ENCODE measurements at places on chromosomes 4 and X.

DNA sequence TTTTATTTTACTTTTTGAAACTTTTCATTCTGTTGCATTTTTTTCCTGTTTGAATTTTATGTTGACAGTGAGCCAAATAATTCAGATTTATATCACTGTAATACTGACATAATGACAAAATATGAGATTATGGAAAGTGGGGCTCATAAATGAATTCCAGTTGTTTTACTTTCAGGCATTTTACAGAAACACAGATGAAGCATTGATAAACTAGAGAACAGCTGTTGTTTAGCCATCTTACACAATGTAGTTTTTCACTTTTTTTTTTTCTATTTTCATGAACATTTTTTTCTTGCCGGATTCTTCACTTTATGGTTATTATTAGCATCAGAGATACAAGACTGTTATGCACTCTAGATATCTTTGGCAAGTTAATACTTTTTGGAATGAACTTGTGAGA is 91.7 kb upstream of the PAQR3 start:
- DNase-seq = no peak

- no peak for DNase-seq
Measured at GRCh38 chr4:98374643-98375042, 113.5 kb downstream of the RAP1GDS1 start.

GRCh38 chr4:84878090-84878489 is 88.4 kb downstream of the WDFY3 start:
- no peak for DNase-seq

DNA sequence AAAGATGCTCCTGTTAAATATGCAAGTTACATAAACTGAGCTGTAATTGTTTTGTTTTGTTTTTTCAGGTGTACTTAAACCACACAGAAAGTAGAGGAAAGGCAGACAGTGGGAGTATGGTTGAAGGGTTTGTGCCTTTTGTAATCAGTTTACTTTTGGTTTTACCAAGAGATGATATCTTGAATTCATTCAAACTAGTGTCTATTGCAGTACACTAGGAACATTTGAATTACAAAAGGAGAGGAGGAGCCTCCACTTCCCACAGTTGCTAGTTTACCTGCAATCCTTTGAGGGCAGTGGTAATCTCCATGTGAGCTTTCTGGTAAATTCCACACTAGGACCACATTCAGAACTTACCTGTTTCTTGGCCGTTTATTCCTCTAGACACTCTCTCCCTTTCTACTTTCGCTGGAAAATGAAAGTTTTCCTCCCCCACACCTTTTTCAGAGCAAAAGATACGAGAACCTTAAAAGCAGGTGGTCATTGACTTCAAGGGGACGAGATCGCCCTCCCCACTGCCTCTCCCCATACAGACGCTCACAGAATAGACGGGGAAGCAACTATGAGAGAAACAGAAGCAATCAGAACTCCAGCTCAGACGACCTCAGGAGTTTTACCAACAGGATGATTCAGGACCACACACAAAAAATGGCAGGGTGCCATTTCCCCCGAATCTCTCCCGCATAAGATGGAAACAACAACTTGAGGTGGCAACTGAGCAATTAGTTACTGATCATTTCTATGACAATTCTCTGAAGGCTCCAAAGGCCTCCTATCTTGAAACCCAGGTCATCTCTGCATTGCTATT is 3.3 kb downstream of the RBM47 start:
- no peak for DNase-seq

- no peak for DNase-seq
Measured at GRCh38 chr4:118033148-118034052, 886 bp upstream of the NDST3 start.

DNA sequence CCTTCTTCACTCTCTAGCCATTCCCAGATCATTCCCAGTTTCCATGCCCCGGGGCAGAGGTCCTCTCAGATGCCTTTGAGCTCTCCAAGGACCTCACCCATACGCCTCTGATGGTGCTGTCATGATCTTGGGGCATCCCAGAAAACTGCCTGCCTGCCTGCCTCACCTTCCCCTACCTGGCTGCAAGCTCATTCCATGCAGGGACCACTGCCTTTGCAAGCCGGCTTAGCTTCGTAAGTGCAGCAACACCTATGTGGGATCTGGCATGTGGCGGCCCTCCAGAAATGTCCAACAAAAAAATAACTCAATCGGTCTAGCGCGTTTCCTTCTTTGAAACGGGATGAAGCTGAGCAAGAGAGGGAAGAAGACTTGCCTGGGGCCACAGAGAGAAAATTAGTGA is 53.0 kb downstream of the C4orf50 start:
- no peak for DNase-seq

- DNase-seq = no peak
Measured at GRCh38 chr4:71404049-71404448, 65.2 kb downstream of the SLC4A4 start.

- DNase-seq = no peak
Measured at GRCh38 chr4:20359692-20360091, 108.0 kb downstream of the SLIT2 start.

- no peak for DNase-seq
Measured at GRCh38 chr4:57291911-57292310, 181.7 kb upstream of the IGFBP7 start.

DNA sequence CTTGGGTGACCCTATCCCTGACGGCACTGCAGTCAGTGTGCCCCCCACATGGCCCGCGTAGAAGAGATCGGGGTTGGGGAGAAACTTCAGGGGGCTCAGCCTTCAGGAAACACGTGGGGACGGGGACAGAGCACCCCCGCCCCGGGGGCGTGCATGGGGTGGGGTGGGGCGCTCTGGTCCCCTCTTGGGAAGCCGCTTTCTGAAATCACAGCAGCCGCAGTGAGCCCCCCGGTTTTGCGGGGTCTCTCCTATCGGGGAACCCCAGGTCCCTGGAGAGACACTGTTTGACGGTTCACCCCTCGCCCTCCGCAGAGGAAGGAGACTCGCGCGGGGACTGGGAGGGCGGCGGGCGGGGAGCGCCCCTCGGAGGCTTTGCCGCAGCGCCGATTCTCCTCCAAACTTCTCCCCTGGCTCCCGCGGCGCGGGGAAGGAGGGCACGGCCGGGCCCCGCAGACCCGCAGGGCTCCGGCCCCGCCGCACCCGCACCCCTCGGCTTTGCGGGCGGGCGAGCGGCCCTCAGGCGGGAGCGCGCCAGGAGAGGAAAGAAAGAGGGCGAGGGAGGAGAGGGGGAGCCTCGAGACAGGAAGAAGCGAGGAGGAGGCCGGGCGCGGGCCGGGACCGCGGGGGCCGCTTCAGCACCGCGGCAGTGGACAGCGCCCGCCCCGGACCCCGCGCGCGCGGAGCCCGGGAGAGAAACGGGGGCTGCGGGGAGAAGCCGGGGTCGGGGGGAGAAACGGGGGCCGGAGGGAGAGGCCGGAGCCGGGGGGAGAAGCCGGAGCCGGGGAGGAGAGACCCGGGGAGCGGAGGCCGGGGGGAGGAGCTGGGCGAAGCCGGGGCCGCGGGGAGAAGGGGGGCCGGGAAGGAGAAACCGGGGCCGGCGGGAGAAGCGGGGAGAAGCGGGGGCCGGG is 612 bp downstream of the CPLX1 start:
- no peak for DNase-seq

- no peak for DNase-seq
Measured at GRCh38 chrX:69066966-69067525, 98.2 kb downstream of the PJA1 start.

- no peak for DNase-seq
Measured at GRCh38 chrX:22987452-22987851, 12.3 kb upstream of the DDX53 start.

DNA sequence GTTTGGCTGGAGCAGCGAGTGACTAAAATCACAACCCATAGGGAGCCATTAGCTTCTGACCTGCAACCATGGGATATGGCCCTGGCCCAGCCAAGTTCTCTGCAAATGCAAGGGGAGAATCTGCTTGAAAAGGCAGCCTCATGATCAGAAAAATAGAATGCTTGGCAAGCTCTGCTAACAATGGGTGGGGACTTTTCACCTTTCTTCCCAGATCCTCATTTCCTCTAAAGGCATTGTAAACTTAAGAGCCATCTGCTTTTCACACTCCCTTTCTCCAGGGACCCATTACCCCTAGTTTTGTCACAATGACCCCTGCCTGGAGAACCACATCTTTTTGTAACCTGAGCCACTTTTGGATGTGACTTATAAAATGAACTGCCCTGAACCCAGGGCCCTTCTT is 104.3 kb downstream of the PARM1 start:
- DNase-seq = no peak

- no peak for DNase-seq
Measured at GRCh38 chr4:31275906-31276305, 555.7 kb downstream of the PCDH7 start.

DNA sequence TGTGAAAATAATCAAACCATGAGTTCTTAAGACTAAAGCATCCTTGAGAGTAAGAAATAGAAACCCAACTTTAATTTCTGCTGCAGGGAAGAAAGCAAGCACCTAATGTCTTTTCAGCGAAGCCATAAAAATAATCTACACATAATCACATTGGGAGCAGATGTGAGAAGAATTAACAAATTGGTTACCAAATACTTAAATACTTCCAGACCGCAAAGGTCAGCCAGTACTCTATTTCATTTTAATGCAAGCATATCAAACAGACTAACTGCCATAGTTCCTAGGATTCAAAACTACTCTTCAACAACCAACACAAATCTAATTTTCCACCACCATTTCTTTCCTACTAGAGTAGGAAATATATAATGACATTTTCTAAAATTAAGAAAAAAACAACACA is 144.8 kb upstream of the SLIT2 start:
- no peak for DNase-seq

- no peak for DNase-seq
Measured at GRCh38 chr4:36123906-36124305, 120.4 kb downstream of the ARAP2 start.

DNA sequence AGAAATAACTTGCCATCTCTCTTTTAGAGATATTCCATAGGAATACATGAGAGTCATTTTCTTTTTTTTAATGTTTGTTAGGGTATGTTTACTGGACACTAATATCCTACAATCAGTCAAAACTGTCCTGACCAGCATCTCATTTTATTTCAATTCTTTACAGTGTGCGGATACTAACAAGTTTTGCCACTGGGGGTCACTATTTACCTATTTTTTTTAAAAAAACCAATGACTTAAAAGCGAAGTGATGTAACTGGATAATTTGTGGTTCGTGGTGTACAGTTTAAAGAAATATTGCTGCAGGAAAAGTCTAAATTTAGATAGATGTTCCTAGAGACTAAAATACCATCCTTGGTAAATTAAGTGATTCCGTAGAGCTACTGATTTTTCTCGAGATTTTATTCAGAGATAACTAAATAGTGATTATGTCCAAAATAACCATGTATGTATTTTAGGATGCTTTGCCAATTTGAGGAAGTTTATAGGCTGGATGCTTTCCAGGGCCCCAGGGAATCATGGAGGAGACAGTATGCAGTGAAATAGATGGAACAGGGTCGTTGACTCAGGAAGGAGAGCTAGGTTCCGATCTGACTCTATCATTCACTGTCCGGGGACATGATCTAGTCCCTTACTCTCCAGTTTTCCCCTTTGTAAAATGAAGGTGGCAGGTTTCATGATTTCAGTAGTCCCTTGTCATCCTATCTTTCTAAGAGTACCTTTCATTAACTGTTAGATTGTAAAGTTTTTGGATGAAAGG is 34.0 kb upstream of the GNPDA2 start:
- DNase-seq = no peak

DNA sequence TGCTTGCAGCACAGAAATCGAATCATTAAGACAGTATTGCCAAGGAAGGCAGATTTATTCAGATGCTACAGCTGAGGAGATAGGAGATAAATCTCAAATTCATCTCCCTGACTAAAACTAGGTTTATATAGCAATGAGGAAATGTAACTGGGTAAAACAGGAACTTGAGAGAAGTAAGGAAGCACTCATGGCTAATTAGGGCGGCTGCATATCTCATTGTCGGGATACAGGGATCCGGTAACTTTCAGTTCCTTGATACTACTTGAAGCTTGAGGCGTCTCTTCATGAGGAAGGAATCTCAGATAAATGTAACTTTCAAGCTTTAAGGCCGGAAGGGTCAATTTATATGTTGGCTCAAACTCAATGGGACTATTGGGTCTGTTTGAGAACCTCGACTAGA is 129.2 kb upstream of the WDR1 start:
- DNase-seq = no peak

DNA sequence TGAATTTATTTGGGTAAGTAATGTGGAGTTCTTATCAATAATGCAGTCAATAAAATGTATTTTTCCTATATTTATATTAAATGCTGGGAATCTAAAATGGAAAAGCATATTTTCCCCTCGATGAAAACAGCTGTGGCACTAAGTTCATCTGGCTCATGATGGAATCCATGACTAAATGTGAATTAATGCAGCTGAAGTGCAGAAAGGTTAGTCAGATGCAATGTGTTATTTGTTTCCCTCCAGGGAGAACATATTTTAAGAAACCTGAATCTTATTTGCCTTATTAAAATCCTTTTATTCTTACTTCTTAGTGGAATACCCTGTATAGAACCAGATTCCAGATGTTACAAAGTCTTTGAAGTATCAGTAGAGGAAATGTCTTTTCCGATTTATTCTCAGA is 247.9 kb downstream of the ARHGAP24 start:
- DNase-seq = no peak

DNA sequence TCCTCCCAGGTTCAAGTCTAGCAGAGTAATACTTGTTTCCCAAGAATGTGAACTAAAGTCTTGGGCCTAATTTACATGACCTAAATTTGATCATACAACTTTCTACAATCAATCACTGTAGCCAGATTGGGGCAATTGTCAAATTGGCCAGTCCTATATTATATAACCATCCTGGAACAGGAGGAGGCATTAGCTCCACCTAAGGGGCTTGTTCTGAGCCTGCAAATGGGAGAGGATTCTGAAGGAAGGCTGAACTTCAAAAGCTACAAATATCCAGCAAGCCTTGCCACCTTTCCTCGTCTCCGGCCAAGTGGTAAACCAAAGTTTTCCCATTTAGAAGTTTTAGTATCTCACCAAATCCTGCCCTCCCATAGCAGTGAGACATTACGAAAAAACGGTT is 1289.6 kb upstream of the TENM3 start:
- DNase-seq = peak; percentile 9

GRCh38 chrX:38561951-38562719 is 793 bp downstream of the TSPAN7 start:
- DNase-seq = no peak

GRCh38 chr4:56653461-56654237 is 27.4 kb downstream of the HOPX start:
- DNase-seq = no peak

GRCh38 chr4:95190751-95191436 is 357.9 kb downstream of the UNC5C start:
- no peak for DNase-seq

DNA sequence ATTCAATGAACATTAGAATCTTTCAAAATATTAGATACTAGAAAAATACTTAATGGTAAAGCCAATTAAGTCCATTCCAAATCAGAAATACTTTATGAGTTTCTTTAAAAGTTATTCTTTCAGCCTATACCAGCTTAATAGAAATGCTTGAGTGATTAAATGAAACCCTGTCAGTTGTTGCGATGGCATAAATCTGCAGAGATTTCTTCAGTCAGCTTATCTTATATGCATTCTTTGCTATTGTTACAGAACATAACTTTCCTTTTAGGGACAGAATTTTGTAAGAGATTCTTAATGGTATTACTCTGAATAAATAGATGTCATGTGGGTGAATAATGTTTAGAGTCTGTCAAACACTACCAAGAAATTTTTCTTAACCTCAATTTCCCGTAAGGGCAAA is 325.0 kb upstream of the HAND2 start:
- DNase-seq = no peak

All from iPS DF 19.7 (cell line).